Non-pigmented ciliary epithelial cell (primary cell): ENCODE measurements at places on chromosomes 3 and 15.

GRCh38 chr3:81723732-81724313, 37.6 kb downstream of the GBE1 start:
- DNase-seq = no peak

DNA sequence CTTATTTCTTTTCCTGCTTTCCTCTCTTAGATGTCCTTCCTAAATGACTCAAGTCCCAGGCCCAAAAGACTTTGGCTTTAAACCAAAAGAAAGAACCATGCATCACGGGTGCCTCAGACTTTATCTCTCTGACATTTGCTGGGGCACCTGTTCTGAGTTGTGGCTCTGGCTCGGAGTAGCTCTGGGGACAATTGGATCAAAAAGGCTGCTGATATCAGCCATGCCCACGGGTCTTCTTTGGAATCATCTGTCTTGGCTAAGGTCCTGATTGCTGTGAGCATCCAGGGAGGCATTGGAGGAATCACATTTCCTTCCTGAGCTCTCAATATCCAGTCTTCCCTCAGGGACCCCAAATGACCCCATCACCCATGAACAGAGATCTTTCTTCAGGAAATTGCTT, 59.9 kb downstream of the CLSTN2 start:
- no peak for DNase-seq

- no peak for DNase-seq
These were observed 310.5 kb upstream of the THBS1 start for GRCh38 chr15:39270221-39270855.

DNA sequence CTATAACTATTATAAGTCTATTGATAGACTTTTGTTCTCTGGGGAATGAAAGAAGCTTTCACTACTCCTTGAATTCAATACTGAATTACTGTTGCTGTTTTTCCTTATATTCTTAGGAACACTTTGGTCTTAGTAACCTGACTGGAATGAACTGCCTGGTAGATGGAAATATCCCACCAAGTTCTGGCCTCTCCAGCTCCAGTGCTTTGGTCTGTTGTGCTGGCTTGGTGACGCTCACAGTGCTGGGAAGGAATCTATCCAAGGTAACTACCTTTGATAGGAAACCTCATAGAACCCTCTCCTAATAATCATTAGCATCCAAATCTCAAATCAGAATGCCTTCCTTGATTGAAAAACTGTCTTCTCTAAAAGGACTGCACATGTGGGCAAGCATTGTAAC, 69.1 kb downstream of the GALK2 start:
- no peak for DNase-seq

- DNase-seq = no peak
These were observed 33.4 kb upstream of the KIF23 start for GRCh38 chr15:69380726-69381105.

DNA sequence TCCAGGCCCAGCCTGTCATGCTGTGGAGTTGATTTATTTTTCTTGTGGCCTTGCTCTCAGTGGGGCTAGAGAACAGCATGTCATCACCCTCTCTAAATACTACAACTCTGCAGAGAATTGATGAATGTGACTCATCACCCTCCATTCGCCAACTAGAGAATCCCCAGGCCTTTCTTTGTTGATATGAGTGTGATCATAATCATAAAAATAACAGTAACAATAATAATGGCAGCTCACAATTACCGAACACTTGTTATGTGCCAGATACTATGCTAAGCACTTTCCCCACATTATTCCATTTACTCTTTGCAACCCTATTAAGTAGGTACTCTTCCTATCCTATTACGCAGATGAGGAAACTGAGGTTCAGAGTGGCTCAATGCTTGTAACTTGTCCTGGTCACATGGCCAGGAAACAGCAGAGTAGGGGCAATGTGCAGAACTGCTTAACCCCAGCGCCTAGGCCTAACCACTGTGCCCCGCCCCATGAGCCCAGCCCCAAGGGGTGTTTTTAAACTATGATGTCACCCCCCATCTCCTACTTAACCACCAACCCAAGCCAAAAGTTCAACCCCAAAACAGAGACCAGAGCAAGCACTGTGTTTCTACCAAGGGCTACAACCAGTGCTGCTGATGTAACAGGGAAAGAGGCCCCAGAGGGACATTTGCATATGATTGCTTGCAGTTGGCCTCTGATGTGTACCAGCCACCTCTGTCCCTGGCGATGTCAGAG, 104.5 kb downstream of the ADCY5 start:
- DNase-seq = peak; percentile 30

- DNase-seq = peak; percentile 37
These were observed at the start of gene CD276 for GRCh38 chr15:73683777-73684580. Gene CD276, plus strand, starts transcription at chr15:73684383. Its CDS starts 15,257 bp downstream, at chr15:73699640.

DNA sequence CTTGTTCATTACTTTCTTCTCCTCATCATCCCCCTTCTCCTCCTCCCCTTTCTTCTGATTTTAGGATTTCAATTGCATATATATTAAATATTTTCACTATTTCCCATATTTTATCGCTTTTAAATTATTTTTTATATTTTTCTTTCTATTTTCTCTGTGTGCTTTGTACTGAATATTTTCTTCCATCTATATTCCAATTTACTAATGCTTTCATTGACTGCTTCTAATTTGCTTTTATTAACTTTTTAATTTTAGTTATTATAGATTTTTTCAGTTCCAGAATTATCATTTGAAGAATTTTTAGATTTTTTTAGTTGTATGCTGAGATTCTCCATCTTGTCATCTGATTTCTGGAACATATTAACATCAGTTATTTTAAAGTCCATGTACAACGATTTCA, 83.2 kb upstream of the ST3GAL6 start:
- DNase-seq = no peak

- no peak for DNase-seq
These were observed 3.7 kb downstream of the CHRNA3 start for GRCh38 chr15:78617076-78617475.

DNA sequence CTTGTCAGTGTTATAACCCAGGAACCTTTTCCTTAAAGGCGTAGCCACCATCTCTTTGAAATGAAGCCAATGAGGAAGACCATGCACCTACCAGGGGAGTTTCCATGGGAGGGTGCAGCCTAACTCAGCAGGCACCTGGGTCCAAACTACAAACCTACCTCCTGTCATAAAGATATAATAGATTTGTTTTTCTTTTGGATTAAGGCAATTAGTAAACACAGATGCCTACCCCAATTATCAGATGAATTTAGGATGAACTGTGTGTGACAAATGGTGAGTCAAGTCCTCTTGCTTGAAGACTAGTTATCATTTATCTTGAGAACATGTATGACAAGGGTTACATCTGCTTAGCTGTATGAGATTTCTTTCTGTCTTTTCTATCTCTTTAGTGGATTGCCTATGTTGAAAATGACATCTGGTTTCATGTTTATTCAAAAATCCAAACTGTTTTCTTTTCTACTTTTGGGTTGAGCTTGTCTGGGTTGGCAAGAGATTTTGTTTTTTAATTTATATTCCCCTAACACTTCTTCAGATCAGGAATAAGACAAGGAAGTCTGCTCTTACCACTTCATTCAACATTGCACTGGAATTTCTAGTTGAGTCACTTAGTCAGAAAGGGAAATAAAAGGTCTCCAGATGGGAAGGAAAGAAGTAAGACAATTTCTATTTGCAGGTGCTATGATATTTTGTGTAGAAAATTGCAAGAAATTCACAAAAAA, 149.9 kb downstream of the NEK10 start:
- DNase-seq = no peak

GRCh38 chr3:114307222-114307830, 13.5 kb downstream of the TIGIT start:
- DNase-seq = no peak

- no peak for DNase-seq
These were observed 70.9 kb upstream of the ST8SIA2 start for GRCh38 chr15:92322566-92323355.

DNA sequence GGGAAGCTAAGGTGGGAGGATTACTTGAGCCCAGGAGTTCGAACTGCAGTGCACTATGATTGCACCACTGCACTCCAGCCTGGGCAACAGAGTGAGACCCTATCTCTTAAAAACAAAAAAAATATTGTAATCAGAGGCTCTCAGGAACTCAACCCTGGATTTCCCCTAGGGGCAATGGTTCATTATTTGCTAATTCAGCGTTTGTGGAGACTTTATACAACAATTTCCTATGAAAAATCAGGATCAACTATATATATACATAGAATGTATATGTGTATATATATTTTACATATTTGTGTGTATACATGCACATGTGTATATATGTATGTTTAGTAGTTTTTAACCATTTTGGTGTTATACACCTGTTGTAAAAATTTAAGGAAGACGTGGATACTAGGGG, 463.1 kb downstream of the FHIT start:
- DNase-seq = no peak

DNA sequence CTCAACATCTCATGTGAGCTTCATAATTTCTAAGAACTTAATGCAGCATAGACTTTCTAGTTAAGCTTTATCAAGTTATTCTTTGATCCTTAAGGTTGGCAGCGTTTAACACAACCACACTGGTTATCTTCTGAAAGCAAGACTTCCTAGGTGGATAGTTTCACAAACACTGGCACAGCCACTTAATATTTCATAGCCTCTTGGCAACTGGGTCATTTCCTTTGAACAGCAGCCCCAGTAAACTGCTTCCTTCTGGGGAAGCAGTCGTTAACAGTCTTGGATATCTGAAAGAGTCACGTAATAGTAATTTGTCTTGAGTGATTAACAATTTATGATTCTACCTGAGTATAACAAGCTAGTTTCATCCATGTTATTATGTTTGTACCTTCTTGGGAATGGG, 45.9 kb upstream of the ABHD10 start:
- no peak for DNase-seq

- DNase-seq = no peak
These were observed 30.1 kb downstream of the SCG5 start for GRCh38 chr15:32671339-32672325.

GRCh38 chr3:24196526-24196925, 251.4 kb downstream of the NR1D2 start:
- peak; percentile 15 for DNase-seq

DNA sequence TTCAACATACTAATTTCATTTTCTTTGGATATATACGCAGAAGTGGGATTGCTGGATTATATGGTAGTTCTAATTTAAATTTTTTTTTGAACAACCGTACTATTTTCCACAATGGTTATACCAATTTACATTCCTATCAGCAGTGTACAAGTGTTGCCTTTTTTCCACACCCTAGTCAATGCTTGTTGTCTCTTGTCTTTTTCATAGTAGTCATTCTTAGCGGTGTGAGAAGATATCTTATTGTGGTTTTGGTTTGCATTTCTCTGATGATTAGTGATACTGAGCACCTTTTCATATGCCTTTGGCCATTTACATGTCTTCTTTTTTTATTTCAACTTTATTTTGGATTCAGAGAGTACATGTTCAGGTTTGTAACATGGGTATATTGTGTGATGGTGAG, 153.1 kb downstream of the IL5RA start:
- DNase-seq = no peak

DNA sequence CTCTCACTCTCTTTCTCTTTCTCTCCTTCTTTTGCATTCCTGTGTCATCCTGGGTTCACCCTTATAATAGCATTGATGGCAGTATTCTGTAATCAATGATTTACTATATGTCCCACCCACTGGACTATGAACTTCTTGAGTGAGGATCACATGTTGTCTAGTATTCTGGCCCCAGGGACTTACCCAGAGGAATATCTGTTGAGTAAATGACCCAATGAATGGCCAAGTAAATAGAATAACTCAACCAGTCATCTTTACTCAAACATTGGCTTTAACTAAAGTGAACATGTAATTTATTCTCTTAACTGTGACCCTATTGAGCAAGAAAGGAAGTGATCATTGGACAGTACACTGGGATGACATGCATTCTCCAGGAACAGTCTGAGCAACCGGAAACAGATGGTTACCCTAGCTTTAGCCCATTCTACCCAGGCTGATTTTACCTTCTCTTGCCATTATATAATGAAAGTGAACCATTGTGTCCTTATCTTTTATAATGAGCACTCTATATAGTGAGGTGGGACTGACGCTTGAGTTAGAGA, 94.5 kb upstream of the SOX14 start:
- no peak for DNase-seq

DNA sequence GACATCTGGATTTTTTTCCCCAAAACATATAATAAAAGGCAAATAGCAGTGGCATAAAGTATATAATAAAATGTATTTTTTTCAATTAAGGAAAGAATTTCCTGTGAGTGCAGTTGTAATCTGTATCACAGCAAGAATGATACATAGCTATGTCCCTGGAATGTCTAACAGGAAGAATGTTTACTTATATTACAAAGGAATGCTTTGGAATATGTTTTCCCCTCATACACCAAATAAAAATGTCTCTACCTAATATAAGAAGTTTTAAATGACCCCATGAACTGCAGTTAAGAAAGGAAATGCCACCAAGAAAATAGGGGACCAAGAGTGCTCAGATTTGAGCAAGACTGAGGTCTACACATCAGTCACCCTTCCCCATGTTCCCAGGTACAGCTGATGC, 38.0 kb upstream of the ATP11B start:
- DNase-seq = no peak
